ENCODE measurements at places on chromosomes 1 and 21. TPM values are rescaled to one million over a fixed set of nuclear protein-coding genes. Genes with fewer than 3 reads are reported as not detected.

The TTC22 gene
- 30.4 TPM for total RNA-seq

The TBX15 gene
- 0.40 TPM for total RNA-seq

The CLDN8 gene
- total RNA-seq: 6.9 TPM

The PLEKHN1 gene
- total RNA-seq: 6.4 TPM

The ALX3 gene
- 0.74 TPM for total RNA-seq

GRCh38 chr1:195185736-195186135, 1422.5 kb downstream of the KCNT2 start:
- H3K27ac ChIP-seq: no peak overlapping the region
- H3K4me1 ChIP-seq: no peaks in the 10 kb centered on the region
- no peak for DNase-seq
- H3K27me3 ChIP-seq: no peaks in the 10 kb centered on the region
- no peaks in the 10 kb centered on the region for H3K36me3 ChIP-seq

DNA sequence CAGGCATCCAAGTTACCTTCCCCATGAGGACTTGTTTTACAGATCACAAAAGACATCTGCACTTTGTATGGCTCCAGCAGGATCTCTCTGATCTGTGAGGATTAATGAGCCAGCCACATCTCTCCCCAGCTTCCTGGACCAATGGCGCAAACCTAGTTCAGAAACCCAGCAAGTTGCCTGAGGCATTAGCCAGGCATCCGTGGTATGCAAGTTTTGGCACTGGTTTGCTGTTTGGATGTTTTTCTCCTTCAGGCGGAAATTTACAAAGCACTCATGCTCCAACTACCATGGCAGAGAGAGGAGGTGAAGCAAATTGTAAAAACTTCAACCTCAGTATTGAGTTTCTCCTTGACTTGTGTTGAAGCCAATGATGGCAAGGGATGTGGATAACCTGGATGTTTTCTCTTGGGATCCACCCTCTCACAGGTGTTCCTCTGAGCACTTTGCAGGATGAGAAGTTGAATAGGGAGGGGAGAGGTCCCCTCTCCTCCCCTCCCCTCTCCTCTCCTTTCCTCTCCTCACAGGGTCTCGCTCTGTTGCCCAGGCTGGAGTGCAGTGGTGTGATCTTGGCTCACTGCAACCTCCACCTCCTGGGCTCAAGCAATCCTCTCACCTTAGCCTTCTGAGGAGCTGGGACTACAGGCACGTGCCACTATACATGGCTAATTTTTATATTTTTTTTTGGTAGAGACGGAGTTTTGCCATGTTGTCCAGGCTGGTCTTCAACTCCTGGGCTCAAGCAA, 25.6 kb upstream of the ENO1 start:
- peak; percentile 90 for DNase-seq
- H3K4me3 ChIP-seq: no peak overlapping the region
- no peaks in the 10 kb centered on the region for H3K4me1 ChIP-seq
- H3K27me3 ChIP-seq: no peaks in the 10 kb centered on the region
- peak overlapping the region; percentile 60 for H3K27ac ChIP-seq

- DNase-seq: peak; percentile 25
- no peaks in the 10 kb centered on the region for H3K27me3 ChIP-seq
Observed at GRCh38 chr1:158145173-158145719, 35.4 kb upstream of the CD1D start.

DNA sequence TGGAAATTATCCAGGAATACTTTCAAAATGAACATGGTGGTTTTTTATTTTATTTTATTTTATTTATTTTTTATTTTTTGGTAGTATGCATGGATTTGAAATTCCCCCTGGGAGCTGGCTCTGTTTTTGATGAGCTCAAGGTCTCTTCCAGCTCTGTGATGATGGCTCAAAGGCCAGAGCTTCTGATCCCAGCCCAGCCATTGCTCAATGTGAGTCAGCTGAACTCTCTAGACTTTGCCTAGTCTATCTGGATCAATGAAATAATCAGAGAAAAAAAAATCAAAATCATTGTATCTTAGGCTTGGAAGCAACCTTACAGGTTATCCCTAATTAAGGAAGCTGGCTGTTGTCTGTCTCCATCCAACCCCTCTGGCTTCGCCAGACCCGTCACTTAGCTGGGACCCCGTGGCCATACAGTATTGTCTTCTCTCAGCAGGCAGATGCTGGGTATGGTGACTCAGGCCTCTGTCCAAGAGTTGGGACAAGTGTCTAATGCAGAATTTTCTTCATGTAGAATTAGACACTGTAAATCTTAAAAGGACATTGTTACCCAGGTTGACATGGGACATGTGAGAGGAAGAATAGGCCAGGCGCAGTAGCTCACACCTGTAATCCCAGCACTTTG, 90.2 kb upstream of the LPGAT1 start:
- H3K27ac ChIP-seq: no peak overlapping the region
- DNase-seq: no peak
- no peak overlapping the region for H3K4me3 ChIP-seq

GRCh38 chr1:226424221-226425003, 16.5 kb upstream of the PARP1 start:
- no peaks in the 10 kb centered on the region for H3K27me3 ChIP-seq
- no peak overlapping the region for H3K27ac ChIP-seq

- H3K4me3 ChIP-seq: peak overlapping the region; percentile 88
- peaks cover 31% of the 10 kb centered on the region for H3K4me1 ChIP-seq
- H3K27ac ChIP-seq: peak overlapping the region; percentile 88
- H3K27me3 ChIP-seq: no peaks in the 10 kb centered on the region
- H3K36me3 ChIP-seq: no peaks in the 10 kb centered on the region
Observed at GRCh38 chr1:226736001-226736907, 2.8 kb downstream of the ITPKB start.

DNA sequence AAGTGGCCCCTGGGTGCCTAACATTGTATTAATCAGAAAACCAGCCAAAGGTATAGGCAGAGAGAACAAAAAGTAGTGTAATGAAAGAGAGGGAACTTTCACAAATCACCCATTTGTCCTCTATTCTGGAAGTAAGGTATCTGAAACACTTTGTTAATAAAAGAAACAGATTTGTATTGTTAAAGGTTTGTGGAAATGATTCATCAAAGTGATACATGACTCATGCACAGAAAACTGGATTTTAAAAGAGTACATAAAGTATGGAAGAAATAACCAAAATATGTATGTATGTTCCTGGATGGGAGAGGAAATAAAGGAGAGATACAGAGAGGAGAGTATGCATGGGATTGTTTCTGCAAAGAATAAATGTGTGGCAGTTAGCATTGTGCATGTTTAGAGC, 126.8 kb downstream of the RGS21 start:
- no peak for DNase-seq
- no peak overlapping the region for H3K27ac ChIP-seq
- no peaks in the 10 kb centered on the region for H3K27me3 ChIP-seq
- no peak overlapping the region for H3K4me3 ChIP-seq

DNA sequence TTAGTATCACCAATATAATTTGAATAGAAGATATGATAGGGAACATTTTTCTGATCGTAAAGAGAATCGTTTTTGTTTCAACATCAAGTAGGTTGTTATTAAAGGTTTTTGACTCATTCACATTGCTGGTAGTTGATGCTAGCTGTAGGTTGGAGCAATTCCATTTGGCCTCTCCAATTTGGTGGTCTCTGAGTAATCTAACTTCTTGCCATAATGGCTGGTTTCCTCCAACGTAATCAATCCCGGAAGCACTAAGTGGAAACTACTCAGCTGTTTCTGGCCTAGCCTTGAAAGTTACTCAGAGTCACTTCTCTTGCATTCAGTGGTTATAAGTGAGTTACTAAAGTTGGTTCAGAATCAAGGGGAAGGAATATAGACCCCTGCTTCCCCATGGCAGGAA, 26.0 kb downstream of the RCOR3 start:
- H3K27me3 ChIP-seq: no peaks in the 10 kb centered on the region
- H3K27ac ChIP-seq: no peak overlapping the region
- no peaks in the 10 kb centered on the region for H3K36me3 ChIP-seq
- H3K4me1 ChIP-seq: no peaks in the 10 kb centered on the region

DNA sequence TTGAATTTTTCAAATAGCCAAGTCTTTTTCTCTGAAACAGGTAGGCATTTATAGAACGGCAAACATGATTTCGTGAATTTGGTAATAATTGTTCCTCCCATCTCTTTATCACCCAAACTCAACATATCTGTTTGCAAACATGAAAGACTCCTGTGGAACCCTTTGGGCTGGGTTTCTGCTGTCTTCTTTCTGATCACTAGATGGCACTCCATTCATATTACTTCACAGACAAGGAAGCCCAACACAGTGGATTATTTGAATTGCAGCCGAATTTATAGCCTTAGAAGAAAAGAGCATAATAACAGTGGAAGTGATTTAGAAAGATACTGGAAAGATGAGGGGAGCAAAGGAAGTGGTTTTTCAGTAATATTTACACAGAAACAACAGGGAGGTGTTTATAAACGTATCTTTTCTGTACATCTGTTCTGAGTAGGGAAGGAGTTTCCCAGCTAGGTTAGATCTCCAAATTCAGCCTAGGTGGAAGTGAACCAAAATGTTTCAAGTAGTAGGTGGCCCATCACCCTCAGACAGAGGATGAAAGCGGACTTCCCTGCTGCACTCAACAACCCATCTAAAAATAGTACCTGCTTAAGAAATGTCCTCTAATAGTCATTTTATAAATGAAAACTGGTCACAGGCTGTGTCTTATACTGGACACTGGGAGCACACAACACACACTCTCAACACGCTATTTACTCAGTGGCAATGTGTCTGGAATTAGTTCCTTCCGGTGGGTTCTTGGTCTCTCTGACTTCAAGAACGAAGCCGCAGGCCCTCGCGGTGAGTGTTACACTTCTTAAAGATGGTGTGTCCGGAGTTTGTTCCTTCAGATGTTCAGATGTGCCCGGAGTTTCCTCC, 67.6 kb downstream of the MAP3K21 start:
- no peaks in the 10 kb centered on the region for H3K27me3 ChIP-seq
- H3K36me3 ChIP-seq: no peaks in the 10 kb centered on the region
- H3K27ac ChIP-seq: no peak overlapping the region

GRCh38 chr1:52798331-52798730, 44.2 kb upstream of the ZYG11A start:
- no peak overlapping the region for H3K27ac ChIP-seq
- no peak for DNase-seq
- no peaks in the 10 kb centered on the region for H3K4me1 ChIP-seq
- H3K27me3 ChIP-seq: no peaks in the 10 kb centered on the region
- H3K36me3 ChIP-seq: no peaks in the 10 kb centered on the region

- H3K4me3 ChIP-seq: no peak overlapping the region
- DNase-seq: no peak
- no peaks in the 10 kb centered on the region for H3K4me1 ChIP-seq
- H3K36me3 ChIP-seq: no peaks in the 10 kb centered on the region
Observed at GRCh38 chr21:25862596-25862995, 127.8 kb downstream of the GABPA start.

GRCh38 chr1:55015731-55016620, 17.2 kb downstream of the BSND start:
- H3K4me1 ChIP-seq: no peaks in the 10 kb centered on the region
- H3K27ac ChIP-seq: no peak overlapping the region
- H3K36me3 ChIP-seq: no peaks in the 10 kb centered on the region
- H3K4me3 ChIP-seq: no peak overlapping the region
- H3K27me3 ChIP-seq: no peaks in the 10 kb centered on the region
- DNase-seq: no peak

DNA sequence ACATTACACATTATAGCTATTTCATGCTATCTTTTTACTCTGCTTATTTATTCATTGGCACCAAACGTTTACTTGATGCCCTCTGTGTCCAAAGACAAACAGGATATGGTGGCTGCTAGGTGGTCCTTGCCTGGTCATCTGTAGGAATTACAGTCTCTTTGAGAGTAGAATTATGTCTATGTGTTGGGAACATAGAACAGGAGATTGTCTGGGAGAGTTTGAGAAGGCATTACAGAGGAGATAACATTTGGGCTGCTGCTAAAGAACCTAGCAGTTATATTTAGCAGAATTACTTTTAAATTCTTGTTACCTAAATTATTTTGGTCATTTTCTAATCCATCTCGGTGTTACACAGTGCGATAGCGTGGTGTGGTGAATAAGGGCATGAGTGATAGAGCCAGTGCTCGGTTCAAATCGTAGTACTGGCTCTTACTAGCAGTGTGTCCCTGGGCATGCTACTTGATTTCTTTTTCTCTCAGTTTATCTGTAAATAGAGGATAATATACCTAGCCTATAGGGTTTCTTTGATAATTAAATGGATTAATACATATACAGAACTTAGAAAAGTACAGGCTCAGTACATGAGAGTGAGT, 20.5 kb downstream of the RRP15 start:
- no peaks in the 10 kb centered on the region for H3K4me1 ChIP-seq
- no peak overlapping the region for H3K4me3 ChIP-seq

DNA sequence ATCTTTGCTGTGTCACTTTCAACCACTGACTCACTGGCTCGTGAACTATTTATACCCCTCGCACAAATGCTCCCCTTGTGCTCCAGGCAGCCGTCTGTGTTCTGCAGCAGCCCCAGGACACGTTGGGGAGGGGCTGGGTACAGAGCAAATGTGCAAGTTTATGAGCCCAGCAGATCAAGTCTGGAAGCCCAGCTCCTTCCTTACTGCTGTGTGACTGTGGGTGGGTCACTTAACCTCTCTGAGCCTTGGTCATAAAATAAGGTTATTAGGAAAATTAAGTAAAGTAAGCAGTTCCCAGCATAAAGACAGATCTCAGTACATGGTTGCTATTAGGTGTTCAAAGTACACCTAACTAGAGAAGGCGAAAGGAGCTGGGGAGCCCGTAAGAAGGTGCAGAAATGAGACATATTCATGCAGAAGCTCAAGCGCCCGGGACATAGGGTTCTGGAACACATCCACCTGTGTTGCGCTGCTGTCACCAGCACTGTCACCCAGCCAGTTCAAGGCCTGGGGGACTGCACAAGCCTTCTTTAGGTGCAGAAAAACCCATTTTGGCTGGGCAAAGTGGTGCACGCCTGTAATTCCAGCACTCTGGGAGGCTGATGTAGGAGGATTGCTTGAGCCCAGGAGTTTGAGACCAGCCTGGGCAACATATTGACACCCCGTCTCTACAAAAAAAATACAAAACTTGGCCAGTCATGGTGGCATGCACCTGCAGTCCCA, 13.8 kb downstream of the EFHD2 start:
- H3K4me3 ChIP-seq: no peak overlapping the region
- DNase-seq: no peak
- H3K27ac ChIP-seq: peak overlapping the region; percentile 78

DNA sequence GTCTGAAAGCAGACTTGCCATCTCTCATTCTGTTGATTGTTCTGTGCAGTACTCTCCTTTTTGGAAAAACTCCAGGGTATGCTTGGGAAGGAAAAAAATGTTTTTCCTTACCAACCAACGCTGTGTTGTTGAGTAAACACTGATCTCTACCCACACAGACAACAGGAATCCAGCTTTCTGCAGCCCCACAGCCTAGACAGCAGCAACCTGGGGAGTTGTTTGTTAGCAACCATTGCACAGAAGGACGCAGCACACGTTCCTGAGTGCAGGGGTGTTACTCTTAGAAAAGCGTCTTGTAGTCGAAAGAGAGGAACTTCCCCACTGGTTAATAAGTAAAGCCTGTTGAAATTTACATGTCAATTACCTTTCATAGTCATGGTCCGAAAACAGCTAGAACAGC, 56.6 kb downstream of the SMYD2 start:
- no peak for DNase-seq
- no peak overlapping the region for H3K27ac ChIP-seq
- peaks cover 11% of the 10 kb centered on the region for H3K4me1 ChIP-seq
- no peaks in the 10 kb centered on the region for H3K27me3 ChIP-seq

Measured in prostate gland (tissue), 2 donors.